ENCODE measurements at places on chromosomes 7 and 10.

- DNase-seq: no peak
These were observed 545.3 kb upstream of the VSTM2A start for GRCh38 chr7:53996876-53997275.

DNA sequence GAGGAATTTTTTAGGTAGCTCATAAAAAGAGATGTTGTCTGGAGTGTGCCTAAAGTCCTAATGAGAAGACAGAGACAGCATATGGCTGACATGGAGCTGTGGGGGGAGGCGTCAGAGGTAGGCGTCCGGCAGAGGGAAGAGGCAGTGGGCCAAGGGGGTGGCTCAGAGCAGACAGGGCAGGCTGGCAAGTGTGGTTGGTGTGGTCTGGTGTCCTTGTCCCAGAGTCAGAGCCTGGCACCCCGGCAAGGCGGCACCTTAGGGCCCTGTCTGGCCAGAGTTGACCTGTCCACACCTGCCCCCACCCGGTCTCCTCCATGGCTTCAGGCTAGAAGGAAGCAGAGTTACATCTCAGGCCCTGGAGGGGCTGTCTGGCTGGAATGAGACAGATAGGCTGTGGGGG is 220.3 kb upstream of the ZNF32 start:
- no peak for DNase-seq

- DNase-seq: no peak
These were observed 121.2 kb upstream of the FEZF1 start for GRCh38 chr7:122425731-122426130.

DNA sequence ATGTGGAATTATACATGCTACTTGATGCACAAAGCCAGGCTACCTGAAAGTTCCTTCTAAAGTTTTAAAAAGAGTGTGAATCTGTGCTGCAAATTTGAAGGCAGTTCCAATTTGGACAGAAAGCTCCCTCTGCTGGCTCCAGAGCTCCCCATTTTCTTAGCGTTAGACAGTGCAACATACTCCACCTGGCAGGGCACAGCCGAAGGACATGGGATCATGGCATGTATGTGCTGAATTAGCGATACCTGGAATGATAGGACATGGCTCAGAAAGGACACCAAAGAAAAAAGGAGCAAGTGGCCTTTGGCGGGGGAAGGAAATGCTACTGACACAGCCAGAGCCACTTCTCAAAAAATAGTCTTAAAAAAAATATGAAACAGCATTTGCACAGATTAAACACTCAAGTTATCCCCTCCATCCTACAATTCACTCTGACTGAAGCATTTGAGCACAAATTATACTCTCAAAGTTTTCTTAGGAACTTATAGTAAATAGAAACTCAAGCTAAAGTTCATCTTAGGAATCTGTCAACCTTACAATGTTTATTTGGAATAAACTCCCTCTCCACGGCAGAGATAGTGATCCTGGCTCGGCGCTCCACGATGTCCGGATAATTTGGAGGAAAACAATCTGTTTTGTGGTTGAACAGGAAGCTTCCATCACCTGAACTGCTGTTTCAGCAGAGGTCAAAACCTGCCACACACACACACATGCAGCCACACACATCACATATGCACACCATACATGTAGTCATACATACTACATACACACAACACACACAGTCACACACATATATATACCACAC is 80.0 kb downstream of the C7orf25 start:
- peak; percentile 73 for DNase-seq

DNA sequence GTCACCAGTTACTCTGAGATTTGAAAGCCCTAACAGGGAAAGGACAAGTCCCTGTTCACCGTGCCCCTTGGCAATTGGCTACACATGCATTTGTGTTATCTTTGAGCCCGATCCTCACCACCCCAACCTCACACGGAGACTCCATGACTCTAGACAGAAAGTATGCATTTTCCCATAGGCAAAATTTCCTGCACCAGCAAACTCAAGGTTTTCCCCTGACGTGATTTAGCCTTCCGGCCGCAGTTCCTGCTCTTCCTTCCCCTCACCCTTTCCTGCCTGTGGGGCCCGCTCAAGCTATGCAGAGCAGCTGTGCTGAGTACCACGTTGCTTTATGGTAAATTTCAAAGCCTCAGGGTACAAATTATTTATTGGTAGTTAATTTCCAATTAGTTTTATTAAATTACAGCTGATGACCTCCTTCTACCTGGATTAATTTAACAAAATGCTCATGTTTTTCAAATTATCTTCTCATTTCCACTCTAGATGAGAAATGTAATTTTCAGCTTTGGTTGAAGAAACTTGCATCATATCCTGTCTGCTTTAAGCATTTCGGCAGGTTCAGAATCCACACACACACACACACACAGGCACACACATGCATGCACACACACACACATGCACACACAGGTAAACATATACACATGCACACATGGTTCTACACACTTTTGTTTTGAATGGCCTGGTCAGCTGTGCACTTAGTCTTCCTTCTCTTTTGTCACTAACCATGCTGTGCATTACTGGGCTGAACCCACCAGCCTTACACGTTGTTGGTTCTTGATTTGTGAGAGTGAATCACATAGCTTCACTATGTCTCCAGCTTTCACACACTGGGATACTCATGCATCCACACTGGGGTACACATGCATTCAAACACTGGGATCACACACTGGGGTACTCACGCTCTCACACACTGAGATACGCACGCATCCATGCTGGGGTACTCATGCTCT is 283.1 kb upstream of the PITRM1 start:
- DNase-seq: no peak

GRCh38 chr10:78618050-78618449 is 450.7 kb upstream of the ZMIZ1 start:
- no peak for DNase-seq
